Stimulated activated CD4-positive, alpha-beta T cell treated with anti-CD3 and anti-CD28 coated beads, Interleukin-4, amount 100 ng/mL, for 24 hours (primary cell): ENCODE measurements at places on chromosomes 7 and 10.
A peak's percentile ranks its signal among the peaks of the same experiment; 100 is the strongest.

- DNase-seq = no peak
Observed at GRCh38 chr7:131157530-131158243, 170.0 kb upstream of the MKLN1 start.

- no peak for DNase-seq
Observed at GRCh38 chr7:43570688-43571365, 12.1 kb upstream of the STK17A start.

DNA sequence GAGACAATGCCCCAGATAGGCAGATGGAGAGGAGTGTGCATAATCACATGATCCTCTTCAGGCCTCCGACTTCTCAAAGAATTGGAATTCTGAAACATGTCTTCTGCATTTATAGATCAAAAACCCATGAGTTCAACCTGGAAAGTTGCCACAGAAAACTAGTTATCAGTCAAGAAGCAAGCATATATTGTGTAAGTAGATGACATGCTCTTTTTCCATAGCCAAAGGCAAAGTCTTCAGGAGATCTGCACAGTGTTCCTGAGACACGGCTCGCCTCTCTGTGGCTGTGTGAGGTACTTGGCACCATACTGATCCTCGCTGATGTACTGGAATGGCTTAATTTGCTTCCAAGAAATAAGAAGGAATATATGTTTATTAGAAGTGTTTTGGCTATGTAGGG, 213.5 kb upstream of the MKI67 start:
- DNase-seq = no peak

GRCh38 chr7:8831376-8831775, 398.0 kb downstream of the NXPH1 start:
- DNase-seq = no peak

GRCh38 chr7:72334066-72334465, 78.1 kb downstream of the CALN1 start:
- DNase-seq = no peak

DNA sequence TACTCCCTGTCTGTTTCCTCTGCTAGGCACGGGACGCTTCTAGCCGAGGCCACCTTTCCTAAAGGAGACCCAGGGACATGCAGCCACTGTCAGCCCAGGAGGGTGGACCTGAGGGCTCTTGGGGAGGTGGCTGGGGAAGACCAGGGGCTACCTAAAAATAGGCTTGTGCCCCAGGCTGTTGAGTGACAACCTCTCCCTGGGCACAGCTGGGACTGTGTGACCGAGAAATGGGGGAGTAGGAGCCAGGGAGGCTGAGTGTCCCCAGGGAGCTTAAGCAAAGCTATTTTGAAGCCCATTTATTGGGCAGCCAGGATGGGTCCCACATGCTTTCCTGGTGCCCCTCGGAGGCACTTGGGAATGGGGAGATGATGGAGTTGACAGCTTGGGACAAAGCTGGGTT, 63.8 kb downstream of the CALML3 start:
- DNase-seq = no peak

DNA sequence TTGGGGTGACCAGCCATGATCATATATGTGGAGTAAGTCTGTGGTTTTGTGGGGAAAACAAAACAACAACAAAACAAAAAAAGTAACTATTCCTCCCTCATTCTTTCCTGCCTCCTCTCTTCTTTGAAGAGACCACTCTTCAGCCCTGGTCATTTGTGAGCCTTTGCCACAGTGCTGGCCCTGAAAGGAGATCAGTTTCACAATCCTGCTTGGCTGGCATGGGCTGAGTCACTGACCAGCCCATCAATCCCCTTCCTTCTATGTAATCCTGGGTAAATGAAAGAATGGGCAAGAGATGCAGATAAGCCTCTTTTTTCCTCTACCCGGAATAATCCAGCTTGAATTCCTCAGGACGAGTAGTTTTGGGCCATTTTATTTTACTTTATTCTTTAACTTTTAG, 13.6 kb downstream of the CSTF2T start:
- no peak for DNase-seq

DNA sequence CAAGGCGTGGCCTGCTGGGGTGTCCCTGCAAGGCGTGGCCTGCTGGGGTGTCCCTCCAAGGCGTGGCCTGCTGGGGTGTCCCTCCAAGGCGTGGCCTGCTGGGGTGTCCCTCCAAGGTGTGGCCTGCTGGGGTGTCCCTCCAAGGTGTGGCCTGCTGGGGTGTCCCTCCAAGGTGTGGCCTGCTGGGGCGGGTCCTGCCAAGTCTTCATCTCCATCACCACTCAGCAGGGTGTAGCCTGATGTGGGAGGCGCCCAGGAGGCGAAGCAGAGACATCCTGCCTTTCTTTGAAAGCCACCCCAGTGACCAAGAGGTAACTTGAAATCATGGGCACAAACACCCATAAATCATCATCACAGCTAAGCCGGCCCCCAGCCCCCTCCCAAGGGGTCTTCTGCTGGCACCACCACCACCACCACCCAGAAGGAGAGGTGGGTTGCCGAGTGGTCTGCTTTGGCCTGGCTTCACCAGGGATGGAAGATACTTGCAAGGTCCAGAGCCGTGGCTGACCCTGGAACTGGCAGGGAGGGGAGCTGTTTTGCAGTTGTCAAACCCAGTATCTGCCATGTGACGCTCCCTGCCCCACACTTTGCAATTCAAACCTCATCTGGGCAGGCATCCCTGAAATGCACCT, 190.6 kb downstream of the EBF3 start:
- DNase-seq = no peak

DNA sequence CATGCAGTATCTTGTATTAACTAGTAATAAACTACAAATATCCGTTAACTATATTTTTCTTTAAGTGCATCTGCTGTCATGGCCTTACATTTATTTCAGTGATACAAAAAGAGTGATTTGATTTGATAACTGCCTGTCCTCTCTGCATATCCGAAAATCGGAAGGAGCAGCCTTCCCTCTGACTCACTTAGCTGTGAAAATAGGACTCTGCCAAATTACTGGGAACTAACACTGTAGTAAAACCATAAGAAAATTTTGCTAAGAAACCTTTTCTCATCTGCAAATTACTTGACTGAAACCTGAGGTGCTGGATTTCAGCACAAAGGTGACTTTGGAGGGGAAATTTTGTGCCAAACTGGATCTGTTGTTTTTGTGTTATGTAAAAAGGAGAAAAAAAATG, 176.6 kb upstream of the MKLN1 start:
- DNase-seq = no peak

DNA sequence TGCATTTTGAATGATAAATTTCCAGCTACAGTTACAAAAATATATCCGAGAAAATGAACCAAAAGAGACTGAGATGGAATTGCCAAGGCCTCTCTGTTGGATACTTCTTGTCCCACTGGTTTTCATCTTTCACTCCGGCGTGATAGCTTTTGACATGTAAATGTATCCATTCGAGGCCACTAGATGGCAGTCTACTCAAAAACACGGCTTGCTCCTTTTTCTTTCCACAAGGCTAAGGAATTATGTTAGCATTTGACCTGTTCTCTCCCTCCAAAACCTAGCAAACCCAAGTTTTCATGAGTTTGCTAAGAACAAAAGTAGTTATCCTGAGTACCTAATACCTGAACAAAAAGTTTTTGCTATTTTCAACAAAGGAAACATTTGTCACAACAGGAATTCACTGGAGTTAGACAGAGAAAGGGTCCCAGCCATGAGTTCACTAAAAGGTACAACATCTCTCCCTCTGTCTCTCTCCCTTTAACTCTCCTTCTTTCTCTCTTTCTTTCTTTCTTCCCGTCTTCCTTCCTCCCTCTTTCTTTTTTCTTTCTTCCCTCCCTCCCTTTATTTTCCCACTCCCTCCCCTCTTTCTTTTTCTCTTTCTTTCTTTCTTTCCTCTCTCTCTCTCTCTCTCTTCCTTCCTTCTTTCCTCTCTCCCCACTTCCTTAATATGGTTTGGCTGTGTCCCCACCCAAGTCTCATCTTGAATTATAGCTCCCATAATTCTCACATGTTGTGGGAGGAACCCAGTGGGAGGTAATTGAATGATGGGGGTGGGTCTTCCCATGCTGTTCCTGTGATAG, 207.9 kb upstream of the MYO3A start:
- DNase-seq = peak; percentile 15

DNA sequence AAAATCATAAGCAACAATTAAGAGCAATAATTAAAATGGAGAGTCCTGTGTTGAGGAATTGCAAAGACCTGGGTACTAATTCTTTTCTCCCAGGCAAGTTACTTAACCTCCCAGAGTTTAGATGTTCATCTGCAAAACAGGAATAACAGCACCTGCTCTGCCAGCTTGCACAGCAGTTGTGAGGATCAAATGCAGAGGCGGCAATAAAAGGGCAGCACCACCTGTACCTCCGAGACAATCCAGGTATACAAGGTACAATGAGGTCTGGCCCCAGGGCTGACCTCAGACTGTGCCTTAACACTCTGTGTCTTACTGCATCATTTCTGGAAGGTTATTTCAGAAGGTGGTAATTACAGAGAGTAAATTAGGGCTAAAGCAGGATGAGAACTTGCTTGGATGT, 14.5 kb upstream of the FAM204A start:
- no peak for DNase-seq

DNA sequence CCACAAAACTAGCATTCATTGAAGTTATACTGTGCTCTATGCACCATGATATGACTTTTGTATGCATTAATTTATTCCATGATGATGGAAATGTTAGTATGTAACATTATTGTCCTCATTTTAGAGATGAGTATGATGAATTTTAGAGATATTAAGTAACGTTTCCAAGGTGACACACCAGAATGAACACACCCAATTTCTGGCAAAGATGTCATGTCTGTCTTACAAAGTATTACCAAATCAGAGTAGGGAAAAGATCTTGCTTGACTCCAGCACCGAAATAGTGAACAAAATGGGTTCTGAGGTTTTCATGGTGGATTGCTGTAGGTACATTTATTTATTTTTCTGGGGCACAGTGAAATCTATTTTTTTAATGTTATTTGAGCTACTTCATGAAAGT, 33.8 kb upstream of the COL1A2 start:
- DNase-seq = no peak

- DNase-seq = no peak
Observed at GRCh38 chr7:42222891-42223290, 14.1 kb downstream of the GLI3 start.

DNA sequence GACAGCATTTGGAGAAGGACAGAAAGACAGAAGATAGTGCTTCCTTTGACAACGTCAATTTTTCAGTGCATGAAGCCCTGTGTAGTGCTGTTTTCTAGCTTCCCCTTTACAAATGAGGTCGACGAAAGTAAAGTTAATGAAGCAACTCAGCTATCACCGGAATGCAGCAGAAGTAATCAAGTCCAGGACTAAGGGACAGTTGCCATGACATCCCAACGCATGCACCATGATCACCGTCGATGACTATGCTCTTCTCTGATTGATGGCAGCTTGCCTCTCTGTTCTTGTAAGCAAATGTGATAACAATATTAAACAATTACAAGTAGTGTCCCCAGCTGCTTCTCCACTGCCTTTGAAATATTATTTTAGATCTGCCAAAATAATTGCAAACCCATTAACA, 205.8 kb downstream of the FRMD4A start:
- DNase-seq = no peak

- no peak for DNase-seq
Observed at GRCh38 chr10:113177156-113177935, 227.3 kb downstream of the TCF7L2 start.
